Stimulated activated CD4-positive, alpha-beta T cell treated with anti-CD3 and anti-CD28 coated beads, Interleukin-1b, Interleukin-23, amount 100 ng/mL, for 4 hours (primary cell): ENCODE measurements at places on chromosomes 2 and 18.

DNA sequence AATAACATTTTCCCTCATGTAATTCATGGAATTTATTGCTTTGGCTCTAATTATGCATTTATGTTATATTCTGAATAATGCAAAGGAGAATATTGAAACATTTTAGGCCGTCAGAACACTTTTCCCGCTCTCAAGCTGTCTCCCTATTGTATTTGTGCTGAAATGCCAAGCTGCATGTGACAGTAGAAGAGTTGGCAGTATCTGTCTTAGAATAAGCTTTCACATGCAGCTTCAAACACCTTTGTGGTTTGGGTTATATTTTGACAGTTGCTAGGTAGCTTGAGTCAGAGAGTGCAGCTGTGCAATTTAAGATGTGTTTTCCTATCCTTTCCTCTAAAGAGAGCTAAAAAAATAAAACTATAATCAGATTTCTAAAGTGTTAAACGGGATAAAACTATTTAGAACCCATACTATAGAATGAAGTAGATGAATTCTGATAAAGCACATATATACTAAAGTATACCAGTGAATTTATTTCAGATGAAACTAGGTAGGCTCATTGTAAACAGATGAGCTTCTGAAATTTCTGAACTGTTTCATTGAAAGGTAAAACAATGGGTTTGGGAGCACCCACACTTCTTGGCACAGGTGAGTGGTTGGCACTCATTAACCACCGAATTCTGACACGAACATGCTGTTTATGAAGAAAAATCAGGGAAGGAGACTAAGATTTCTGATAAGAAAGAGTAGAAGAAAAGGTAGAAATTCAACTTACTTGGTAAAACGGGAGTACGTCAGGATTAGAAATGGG, 43.4 kb downstream of the PLCL1 start:
- DNase-seq = no peak

DNA sequence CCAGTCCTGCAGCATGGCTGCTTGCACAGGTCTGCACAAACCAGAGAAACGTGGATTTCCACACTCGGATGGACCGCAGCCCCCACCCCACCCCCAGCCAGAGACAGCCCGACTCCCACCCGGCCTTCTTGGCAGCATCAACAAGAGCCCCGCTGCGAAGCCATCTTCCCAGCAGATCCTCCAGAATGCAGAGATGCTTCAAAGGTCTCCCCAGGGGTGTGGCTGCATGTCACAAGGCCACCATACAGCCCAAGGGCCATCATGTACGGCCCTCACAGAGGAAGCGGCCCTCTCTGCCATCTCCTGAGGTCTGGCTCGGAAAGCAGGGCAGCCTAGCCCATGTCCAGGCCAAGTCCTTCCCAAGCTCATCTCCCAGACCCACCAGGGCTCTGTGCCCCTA, 11.5 kb downstream of the DNMT3A start:
- no peak for DNase-seq

- no peak for DNase-seq
Observed at GRCh38 chr2:10325278-10326145, 22.8 kb downstream of the HPCAL1 start.

GRCh38 chr2:66890166-66890742, 455.3 kb downstream of the MEIS1 start:
- DNase-seq = no peak

GRCh38 chr2:196293751-196294515, 122.6 kb upstream of the STK17B start:
- DNase-seq = no peak

DNA sequence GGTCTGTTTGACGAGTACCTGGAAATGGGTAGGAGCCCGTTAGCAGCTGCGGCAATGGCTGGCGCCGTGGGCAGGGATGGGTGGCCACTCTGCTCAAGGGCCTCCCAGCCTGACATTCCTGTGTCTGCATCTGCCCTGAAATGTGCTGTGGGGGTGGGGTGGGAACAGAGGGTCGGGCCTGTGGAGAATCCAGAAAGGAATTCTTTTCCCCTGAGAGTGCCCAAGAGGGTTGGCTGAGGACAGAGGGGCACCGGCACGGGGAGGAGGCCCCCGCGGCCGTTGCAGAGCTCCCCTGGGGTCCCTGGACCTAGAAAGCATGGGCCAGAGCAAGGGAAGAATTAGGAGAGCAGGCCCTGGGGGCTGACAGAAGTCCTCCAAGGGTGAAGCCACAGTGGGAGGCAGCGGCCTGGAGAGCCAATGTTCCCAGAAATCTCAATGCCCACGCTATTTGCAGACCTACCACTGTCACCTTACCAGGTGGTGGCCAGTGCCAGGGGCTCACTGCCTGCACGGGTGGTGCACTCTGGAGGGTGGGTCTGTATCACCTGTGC, 27.8 kb downstream of the ANO7 start:
- DNase-seq = no peak

- DNase-seq = no peak
Observed at GRCh38 chr2:14602309-14602708, 30.2 kb upstream of the LRATD1 start.

DNA sequence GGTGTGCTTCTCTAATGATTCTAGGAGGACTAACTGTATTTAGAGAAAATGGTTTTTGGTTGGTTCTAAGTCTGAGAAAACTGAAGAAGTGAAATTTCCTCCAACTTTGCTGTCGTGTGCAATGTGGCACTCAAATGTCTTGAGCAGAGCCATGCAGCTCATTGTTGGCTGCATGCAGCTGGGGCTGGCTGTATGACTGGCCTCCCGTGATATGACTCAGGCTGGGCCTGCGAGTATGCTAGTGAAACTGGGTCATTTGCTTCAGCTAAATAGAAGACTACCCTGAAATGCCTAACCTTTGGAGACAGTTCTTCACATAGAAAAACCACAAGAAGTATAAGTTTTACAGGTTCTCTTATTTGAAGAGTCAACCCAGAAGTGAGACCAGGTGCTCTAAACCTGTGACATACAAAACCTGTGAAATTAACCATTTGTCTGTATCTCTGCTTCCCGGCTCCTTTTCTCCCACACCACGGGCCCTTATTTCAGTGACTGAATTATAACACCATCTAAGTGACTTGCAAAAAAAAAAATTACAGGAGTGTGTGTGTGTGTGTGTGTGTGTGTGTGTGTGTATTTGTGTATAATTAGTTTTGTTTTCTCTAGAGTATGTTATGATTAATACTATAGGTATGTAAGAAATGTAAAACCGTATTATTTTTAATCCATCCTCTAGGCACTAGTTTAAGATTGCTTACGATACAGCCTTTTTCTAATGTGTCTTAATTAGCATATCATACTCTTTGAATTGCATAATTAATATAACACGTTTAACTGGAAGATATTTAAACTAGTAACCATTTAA, 15.9 kb downstream of the POLI start:
- DNase-seq = no peak

DNA sequence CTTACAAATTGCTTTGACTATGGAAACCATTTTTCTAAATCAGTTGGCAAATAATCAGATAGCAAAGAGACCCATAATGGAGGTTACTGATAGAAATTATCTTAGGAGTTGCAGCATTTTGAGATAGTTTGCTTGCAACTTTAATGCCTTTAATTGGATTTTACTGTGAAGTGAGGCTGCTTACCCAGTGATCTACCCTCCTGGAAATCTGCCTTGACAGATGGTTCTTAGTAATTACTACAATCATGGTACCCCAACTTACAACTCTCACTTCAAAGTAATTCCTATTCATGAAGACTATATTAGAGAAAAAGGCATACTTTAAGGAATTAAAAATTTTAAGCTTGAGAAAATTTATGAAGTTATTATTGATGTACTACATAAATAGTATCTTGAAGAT, 1288.6 kb upstream of the CDH2 start:
- no peak for DNase-seq

DNA sequence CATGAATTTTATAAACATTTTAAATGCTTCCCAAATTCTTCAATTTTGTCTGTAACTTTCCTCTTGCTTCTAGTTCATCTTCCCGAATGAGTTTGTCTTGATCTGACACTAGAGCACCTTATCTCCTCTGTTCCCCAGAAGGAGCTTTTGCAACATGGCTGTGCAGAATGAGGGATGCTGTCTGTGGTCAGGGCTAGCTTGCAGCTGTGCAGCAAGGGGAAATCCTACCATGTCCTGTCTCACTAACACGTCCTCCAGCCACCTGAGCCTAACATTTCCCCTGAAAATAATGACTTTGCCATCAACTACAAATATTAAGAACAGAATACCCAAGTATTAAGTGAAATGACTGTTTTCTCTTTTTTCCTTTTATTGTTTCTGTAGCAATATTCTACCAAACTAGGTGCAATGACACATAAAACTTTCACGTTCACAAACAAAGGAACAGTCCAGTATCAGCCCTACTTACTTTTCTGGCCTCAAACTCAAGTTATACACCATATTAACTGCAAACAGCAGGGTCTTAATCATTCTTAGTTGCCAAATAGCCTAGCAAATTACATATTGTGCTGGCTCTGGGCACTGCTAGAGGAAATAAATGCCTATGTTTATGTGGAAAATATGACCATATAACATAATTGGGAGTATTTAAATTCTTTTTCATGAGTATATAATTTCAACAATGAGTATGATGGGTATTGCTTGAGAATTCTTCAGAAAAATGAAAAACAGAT, 423.3 kb downstream of the CMPK2 start:
- no peak for DNase-seq

DNA sequence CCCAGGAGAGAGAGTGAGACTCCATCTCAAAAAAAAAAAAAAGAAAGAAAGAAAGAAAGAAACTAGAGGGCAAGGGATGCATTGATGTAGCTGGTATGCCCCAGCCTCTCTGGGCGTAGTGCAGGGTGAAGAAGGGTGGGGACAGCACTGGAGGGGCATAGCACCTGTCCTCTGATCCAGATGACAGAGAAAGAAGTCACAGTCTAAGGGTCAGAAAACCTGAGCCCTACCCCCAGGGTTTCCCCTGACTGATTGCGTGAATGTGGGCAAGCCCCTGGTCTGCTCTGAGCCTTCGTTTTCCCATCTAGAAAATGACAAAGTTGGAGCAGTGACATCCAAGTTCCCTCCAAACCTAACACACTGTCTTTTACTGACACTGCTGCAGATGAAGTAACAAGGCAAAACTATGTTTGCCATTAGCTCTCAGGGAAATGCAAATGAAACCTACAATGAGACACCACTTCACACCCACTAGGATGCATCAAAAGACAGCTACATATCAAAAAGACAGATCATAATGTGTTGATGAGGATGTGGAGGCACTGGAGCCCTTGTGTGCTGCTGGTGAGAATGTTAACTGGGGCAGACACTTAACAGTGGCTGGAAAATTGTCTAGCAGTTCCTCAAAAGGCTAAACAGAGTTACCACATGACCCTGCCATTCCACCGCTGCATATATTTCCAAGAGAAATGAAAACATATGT, 19.5 kb upstream of the YWHAQ start:
- DNase-seq = no peak

- DNase-seq = no peak
Observed at GRCh38 chr2:239780236-239780994, 244.7 kb downstream of the NDUFA10 start.

DNA sequence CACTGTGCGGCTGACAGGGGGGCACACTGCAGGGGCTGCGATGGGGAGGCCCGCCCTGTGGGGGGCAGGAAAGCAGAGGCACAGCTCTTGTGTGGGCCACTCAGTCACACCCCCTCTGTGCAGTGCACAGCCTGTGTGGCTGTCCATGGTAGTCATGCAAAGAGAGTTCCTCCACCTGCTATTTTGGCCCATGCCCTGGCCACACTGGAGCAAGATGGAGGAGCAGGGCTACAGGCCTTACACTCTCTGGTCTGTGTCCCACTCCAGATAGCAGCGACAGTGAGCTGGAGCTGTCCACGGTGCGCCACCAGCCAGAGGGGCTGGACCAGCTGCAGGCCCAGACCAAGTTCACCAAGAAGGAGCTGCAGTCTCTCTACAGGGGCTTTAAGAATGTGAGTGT, 28.5 kb upstream of the FAHD2A start:
- DNase-seq = no peak

- DNase-seq = no peak
Observed at GRCh38 chr18:26802330-26803200, 62.9 kb downstream of the AQP4 start.

DNA sequence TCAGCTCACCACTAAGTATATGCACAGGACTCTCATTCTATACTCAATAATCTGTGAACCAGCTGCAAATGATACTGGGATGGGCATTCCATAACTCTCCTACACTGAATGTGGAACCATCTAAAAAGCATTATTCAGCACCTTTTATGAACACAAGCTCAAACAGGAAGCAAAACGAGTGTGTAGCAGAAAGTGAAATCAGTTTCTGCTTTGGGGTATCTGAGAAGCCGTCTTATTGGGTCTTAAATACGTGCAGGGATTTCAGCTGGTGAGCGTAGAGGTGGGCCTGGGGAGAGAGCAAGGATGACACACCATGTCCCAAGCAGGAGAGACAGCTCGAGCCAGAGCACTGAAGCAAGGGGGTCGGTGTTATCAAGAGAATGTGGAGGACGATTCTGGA, 120.0 kb upstream of the TTN start:
- DNase-seq = no peak

- no peak for DNase-seq
Observed at GRCh38 chr2:64608867-64609226, 44.9 kb downstream of the SERTAD2 start.

- no peak for DNase-seq
Observed at GRCh38 chr18:48111587-48111986, 181.1 kb upstream of the SMAD2 start.

- no peak for DNase-seq
Observed at GRCh38 chr2:96523659-96524481, 12.7 kb upstream of the ARID5A start.

DNA sequence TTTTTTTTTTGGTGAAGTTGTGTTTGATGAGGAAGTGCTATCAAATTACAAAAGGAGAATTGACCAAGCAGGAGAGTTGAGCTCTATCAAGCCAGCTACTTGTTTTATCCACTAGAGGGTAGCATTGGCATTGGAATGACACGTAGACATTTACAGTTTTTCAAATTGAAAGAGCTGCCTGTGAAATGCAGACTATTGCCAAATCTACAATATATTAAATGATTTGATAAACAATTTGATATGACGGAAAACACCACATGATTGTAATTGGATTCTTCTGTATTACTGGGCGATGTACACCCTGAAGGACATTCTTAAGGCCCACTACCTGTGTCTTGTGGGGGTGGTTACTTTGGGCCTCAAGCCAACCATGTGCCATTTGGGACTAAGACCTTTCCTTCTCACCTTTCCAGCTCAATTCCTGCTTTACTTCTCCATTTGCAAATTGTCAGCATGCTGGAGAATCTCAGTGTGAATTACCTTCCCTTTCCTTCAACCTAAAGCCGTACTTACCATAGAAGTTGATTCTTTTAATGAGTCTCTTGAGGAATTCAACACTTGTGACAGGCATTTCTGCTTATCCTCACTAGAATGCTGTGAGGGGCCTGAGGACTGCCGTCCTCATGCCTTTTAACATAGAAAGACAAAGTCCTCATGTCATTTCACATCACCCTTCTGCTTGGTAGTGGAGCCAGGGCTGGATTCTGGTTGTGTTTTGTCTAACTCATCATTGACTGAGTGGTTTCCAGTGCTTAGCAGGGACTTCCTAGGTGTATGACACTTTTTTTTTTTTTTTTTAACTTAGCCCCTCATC, 134.8 kb upstream of the THUMPD2 start:
- no peak for DNase-seq

- no peak for DNase-seq
Observed at GRCh38 chr2:237236188-237236587, 150.5 kb downstream of the COPS8 start.
